ENCODE measurements at places on chromosomes 13 and 19.
A peak's percentile ranks its signal among the peaks of the same experiment; 100 is the strongest.

DNA sequence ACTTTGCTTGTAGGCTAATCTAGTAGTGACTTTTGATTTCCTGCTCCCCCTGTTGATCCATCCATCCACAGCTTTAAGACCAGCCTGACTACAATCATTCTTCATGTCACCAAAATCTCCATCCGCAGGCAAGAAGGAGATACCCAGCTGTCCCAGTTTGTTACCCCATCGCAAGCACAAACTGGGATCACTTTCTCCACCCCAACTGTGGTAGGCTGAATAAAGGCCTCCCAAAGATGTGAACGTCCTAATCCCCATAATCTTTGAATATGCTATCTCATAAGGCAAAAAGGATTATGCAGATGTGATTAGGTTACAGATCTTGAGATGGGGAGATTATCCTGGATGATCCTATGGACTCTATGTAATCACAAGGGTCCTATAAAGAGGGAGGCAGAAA lies 202.0 kb downstream of the ENOX1 start:
- no peak for DNase-seq

DNA sequence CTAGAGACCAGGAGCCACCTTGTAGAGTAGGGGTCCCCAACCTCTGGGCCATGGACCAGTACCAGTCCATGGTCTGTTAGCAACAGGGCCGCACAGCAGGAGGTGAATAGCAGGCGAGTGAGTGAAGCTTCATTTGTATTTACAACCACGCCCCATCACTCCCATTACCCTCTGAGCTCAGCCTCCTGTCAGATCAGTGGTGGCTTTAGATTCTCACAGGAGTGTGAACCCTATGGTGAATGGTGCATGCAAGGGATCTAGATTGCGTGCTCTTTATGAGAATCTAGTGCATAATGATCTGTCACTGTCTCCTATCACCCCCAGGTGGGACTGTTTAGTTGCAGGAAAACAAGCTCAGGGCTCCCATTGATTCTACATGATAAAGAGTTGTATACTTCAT lies 303.6 kb downstream of the KCNRG start:
- no peak for DNase-seq

- no peak for DNase-seq
Observed at GRCh38 chr19:43773725-43774102, 7.1 kb downstream of the KCNN4 start.

DNA sequence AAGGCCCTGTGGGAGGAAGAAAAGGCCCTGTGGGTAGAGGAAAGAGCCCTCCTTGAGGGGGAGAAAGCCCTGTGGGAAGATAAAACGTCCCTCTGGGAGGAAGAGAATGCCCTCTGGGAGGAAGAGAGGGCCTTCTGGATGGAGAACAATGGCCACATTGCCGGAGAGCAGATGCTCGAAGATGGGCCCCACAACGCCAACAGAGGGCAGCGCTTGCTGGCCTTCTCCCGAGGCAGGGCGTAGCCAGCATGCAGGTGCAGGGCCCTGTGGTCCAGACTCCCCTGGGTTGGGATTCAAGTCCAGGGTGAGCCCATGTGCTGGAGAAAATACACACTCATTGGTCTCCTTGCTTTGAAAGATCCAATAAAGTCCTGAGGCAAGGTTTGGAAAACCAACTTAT lies 4.1 kb downstream of the CCDC70 start:
- DNase-seq = no peak

DNA sequence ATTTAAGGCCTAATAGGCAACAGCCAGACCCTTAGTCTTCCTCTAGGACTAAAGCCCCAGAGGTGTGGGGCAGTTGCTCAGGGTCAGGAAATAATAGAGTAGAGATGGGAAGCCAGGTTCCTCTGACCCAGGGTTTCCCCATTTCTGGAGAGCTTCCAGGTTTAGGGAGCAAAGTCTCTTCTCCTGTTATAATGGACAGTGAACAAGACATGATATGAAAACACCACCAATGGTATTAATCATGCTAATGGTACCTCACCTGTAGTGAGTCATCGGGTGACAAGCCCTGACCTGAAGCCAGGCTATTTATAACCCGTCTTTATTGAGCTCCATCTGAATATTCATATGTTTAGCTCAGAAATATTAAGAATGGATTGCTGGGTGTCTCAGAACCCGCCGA lies 24.6 kb downstream of the BICRA start:
- peak; percentile 66 for DNase-seq

DNA sequence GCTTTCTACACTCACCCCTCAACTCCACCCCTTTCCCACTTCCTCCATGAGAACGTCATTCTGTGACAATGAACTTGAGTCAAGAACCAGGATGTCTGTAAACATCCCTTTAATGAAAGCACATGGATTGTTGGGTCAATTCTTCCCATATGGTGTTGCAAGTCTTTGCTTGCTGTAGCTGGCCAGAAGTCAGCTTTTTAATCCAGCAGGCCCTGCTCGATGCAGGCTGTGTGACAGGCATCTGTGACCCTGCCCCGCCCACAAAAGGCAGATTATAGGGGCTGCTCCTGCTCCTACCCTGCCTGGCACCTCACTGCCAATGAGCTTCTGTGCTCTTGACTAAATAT lies 78.0 kb downstream of the STARD13 start:
- peak; percentile 83 for DNase-seq

DNA sequence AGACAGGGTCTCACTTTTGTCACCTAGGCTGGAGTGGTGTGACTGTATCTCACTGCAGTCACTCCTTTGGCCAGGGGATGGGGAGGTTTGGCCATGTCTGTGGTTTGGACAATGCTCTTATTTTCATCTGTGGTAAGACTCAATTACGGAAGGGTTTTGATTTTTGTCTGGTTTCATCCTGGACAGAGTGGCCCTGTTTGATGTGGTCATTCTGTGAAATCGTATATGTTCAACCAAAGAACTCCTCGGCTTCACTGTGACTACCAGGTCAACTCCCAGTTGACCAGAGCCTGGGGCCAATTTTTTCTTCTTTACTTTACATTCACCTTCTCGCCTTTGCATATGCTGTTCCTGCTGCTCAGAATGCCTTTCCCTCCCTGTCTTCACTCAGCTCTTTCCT lies 6.8 kb upstream of the CCDC124 start:
- DNase-seq = no peak

DNA sequence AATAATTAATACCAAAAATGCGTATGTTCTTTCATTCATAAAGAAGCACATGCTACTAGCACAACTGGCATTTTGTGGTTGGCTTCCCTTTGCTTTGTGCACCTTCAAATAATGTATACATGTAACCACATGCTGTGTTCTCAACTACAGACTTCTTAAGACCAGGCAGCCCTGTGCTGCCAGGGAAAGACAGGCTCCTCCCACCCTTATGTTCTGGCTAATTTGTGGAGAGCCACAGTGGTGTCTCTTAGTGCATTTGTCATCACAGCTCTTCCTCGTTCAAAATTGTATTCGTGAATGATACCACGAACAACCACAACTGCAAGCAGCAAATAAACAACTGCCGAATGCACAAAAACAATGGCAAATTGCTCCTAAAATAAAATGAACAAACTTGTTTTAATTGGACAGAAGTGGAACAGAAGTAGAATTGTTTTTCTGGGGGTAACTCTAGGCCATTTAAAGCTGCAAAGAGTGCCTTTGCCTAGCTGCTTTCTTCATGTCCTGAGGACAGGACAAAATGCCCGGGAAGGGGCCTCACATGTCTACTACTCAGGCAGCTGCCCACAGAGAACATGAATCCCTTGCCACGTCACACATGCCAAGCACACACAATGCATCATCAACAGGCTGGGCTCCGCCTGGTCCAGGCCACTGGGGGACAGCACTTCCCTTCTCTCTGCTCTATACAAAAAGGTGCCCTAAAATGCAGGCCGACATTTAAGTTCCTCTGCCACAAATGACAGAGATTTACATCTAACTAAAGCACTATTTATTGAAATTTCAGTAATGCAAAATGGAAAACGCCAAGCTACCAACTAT lies 21.7 kb downstream of the IRS2 start:
- DNase-seq = no peak

DNA sequence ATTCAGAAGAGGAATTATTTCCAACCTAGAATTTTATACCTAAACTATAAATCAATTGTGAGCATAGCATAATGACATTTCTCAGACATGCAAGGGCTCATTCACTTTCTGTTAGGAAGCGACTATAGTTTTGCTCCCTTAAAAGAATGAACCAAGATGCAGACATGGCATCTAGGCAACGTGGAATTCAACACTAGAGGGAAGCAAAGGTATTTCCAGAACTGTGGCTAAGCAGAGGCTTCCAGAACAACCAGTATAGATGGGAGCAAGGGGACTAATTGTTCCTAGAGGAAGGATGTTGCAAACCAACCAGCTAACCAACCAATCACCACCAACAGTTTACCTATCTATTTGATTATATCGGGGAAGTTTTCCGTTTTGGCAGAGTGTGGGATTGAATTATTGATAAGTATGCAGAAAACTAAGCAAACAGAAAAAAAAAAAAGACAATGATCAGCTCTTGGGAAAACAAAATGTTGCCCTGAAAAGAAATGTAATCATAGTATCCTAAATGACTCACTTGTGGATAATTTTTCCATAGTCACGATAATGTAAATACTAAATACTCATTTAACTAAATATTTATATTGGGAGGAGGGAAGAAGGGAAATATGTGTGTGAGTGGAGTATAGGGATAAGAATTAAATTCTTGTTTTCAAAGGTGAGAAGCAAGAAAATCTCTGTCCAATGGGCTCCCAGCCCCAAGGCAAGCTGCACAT lies 21.1 kb downstream of the ARL11 start:
- DNase-seq = no peak

GRCh38 chr13:61664801-61665705 lies 249.4 kb upstream of the PCDH20 start:
- DNase-seq = peak; percentile 40

- DNase-seq = no peak
Observed at GRCh38 chr13:79803989-79804388, 323.0 kb downstream of the NDFIP2 start.

GRCh38 chr13:25864116-25864515 lies 187.7 kb downstream of the SHISA2 start:
- no peak for DNase-seq

- DNase-seq = no peak
Observed at GRCh38 chr13:110872768-110873638, 41.9 kb downstream of the ANKRD10 start.

Measured in epithelial cell of prostate (primary cell).